ENCODE measurements at places on chromosomes 12 and 14.

DNA sequence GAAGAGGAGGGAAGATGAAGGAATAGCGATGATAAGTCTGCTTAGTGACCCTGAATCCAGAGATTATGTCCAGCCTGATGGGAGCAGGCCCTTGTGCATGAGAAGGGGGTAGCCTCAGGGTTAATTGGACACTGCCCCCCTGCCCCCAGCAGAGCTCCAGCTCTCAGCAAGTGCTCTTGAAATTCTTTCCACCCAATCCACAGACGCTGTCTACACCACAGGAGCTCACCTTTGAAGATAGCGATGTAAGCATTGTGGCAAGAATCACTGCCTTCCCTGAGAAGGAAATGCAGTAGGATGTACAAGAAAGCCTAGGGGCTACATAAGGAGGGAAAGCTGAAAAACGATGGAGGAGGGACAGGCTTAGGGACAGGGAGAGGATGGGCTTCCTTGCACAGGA lies 39.4 kb downstream of the CRACR2A start:
- DNase-seq, result no peak

DNA sequence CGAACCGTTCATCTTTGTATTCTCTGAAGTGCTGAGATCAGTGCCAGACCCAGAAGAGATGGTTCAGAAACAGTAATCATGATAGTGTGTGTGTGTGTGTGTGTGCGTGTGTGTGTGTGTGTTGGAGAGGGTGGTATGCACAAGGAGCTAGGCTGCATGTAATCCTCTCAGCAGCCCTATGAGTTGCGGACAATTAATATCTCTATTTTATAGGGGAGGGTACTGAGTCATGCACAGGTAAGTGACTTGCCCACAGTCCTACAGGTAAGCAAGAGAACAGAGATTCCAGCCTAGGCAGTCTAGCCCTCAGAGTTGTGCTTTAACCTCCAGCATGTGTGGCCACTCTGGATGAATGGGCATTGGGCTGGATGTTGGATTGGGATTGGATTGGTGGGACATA lies 27.9 kb upstream of the TCL1A start:
- DNase-seq, result no peak

DNA sequence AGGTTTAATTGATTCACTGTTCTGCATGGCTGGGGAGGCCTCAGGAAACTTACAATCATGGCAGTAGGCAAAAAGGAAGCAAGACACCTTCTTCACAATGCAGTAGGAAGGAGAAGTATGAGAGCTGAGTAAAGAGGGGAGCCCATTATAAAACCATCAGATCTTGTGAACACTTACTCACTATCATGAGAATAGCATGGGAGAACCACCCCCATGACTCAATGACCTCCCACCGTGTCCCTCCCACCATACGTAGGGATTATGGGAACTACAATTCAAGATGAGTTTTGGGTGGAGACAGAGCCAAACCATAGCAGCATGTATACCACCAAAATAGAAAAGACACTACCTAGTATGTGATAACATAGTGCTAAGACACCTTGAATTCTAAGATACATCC lies 2.9 kb upstream of the HMGA2 start:
- DNase-seq, result no peak

GRCh38 chr14:78202163-78202562 lies 32.0 kb downstream of the NRXN3 start:
- DNase-seq, result no peak

- DNase-seq, result no peak
Observed at GRCh38 chr12:24764712-24765111, 184.2 kb downstream of the BCAT1 start.

DNA sequence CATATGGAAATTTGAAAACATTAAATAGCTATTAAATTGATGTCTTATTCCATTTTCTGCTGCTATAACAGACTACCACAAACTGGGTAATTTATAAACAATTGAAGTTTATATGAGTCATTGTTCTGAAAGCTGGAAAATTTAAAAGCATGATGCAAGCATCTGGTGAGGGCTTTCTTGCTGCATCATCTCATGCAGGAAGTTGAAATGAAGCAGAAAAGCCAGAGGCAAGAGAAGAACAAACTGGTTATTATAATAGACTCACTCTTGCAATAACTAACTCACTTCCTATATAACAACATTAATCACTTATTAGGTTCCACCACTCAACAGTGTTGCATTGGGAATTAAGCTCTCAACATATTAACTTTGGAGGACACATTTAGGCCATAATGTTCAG lies 1277.4 kb downstream of the LRFN5 start:
- no peak for DNase-seq

DNA sequence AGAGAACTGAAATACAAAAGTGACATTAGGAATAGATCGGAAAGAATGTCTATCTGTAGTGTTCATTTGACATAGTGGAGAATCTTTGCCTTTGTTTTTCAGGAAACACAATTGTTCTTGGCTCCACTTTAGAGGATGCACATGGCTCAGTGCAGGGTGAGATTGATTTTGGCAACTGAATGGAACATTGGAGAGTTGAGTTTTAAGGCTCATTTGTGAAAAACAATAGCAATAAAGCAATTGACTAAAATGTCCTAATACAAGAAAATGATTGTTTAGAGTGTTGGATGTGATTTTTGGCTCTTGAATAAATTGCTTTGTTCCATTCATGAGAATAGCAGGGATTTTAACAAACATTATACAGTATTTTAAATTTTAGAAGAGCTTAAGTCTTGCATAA lies 116.4 kb downstream of the SLC38A1 start:
- DNase-seq, result no peak

DNA sequence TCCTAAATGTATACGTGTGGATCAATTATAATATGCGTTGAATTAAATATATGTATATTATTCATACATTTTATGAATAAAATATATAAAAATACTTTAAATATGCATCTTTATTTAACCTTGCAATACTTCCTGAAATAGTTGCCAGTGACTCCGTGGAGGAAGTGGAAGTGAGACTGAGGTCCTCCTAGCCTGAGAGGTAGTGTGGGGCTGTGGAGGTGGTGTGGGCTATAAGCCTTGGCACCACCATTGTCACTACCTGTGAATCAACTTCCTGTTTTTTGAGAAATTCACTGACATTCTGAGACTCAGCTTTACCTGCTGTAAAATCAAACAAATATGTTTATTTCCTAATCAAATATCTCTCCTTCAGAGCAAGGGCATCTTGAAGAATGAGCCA lies 514.2 kb downstream of the VRK1 start:
- no peak for DNase-seq

DNA sequence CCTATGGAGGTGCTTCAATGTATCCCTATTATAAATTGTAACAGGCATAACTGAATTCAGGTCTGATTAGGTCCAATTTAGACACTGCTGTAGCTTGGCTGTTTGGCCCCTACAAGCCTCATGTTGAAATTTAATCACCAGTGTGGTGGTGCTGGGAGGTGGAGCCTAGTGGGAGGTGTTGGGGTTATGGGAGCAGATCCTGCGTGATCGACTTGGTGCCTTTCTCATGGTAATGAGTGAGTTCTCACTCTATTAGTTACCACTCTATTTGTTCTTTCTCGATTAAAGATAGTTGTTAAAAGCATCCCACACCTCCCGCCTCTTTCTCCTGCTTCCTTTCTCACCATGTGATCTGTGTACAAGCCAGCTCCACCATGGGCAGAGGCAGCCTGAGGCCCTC lies 122.1 kb downstream of the FOXA1 start:
- DNase-seq, result no peak

DNA sequence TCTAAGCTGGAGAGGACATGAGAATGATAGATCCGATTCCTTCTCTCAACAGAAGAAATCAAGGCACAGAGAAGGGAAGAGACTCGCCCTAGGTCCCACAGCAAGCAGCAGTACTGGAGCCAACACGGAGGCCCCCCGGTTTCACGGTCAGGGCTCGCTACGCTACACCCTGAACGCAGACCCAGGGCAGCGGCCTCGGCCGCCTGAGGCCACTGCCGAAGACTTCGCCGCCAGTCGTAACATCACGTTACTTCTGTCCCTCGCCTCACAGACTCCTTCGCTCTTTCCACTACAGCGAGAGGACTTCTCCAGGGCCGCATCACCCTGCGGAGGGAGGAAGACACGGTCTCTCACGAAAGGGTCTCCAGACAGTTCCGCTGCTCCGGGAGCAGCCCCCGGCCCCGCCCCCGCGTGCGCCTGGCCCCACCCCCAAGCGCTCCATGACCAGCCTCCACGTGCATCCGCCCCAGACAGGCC lies 411 bp upstream of the DCAF4 start:
- no peak for DNase-seq

- no peak for DNase-seq
Observed at GRCh38 chr14:91753501-91754128, 21.7 kb upstream of the CATSPERB start.

GRCh38 chr12:38934078-38934584 lies 28.7 kb upstream of the CPNE8 start:
- DNase-seq, result no peak

DNA sequence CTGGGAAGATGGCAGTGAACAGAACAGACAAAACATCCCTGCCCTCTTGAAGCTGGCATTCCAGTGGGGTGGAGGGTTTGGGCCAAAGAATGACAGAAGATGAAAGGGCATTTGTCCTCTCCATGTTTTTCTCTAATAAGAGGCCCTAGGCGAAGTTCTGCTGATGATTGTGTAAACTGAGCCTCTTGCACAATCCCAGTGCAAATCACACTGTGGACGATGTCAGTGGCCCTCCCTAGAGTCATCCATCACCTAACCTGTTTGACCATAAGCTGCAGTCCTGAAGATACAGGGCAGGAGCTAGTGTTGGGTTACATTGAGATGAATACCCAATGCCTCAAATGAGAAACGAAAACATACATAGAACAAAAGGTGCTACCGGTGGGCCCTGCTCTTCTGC lies 622.4 kb upstream of the TBX3 start:
- DNase-seq, result no peak

DNA sequence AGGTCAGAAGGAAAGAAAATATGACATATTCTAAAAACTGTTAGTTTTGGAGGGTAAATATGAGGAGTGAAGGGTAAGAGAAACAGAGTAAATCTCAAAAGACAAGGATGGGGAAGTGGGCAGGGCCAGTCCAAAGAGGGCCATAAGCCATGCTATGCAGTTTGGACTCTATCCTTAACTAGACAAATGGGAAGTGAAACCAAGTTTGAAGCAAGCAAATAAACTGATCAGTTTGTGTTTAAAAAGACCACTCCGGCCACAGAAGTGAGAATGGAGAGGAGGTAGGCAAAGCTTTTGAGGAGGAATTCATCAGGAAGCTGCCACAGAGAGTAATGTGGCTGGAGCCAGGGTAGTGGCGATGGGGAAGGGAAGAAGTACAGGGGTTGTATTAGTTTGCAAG lies 37.5 kb upstream of the DAAM1 start:
- DNase-seq, result no peak

- no peak for DNase-seq
Observed at GRCh38 chr12:10936506-10936905, 2.6 kb downstream of the TAS2R14 start.
